PC-3 (cell line): ENCODE measurements at places on chromosomes 6 and 20. TPM values are rescaled to one million over a fixed set of nuclear protein-coding genes. Genes with fewer than 3 reads are reported as not detected.

Gene SNAI1
- 5.4 and 6.2 TPM in 2 replicates for total RNA-seq

Gene PFDN6
- 153 and 181 TPM in 2 replicates for total RNA-seq

Gene CFB
- total RNA-seq = 0.86 TPM in 1 of 2 replicates, not detected in the other

Gene PPP1R16B
- total RNA-seq = 0.04 and 0.12 TPM in 2 replicates

Gene ISM1
- not detected in 2 replicates for total RNA-seq

Gene FOXS1
- not detected in 2 replicates for total RNA-seq

Gene TSBP1
- total RNA-seq = not detected in 2 replicates

Gene RGS17
- total RNA-seq = 0.40 and 1.4 TPM in 2 replicates

Gene IMPG1
- total RNA-seq = not detected in 2 replicates

Gene LHFPL5
- total RNA-seq = not detected in 2 replicates

Gene ATP6V1G2
- 1.1 and 1.2 TPM in 2 replicates for total RNA-seq

Gene TFAP2A
- total RNA-seq = 29.4 and 35.5 TPM in 2 replicates

Gene GPX5
- not detected in 2 replicates for total RNA-seq

Gene CENPB
- total RNA-seq = 213 and 276 TPM in 2 replicates

Gene PEX6
- 35.9 and 40.8 TPM in 2 replicates for total RNA-seq

Gene NDRG3
- total RNA-seq = 27.0 and 30.1 TPM in 2 replicates

Gene MUC22
- 0.06 TPM in 1 of 2 replicates, not detected in the other for total RNA-seq

Gene PRR18
- not detected in 2 replicates for total RNA-seq

Gene LAMA2
- 0.17 and 0.22 TPM in 2 replicates for total RNA-seq

Gene DSP
- total RNA-seq = 54.7 and 71.6 TPM in 2 replicates

Gene MRAP2
- total RNA-seq = 0.07 and 0.12 TPM in 2 replicates

Gene SAMD5
- 1.2 and 1.8 TPM in 2 replicates for total RNA-seq
